ENCODE measurements at places on chromosomes 4 and X. TPM values are rescaled to one million over a fixed set of nuclear protein-coding genes. Genes with fewer than 3 reads are reported as not detected.

The RAB41 gene
- not detected for total RNA-seq

The MAPK10 gene
- 8.0 TPM for total RNA-seq

The MAGEB2 gene
- not detected for total RNA-seq

The SLC49A3 gene
- 3.9 TPM for total RNA-seq

The MAGEA9B gene
- not detected for total RNA-seq

The TCEAL6 gene
- total RNA-seq: not detected

The GPR173 gene
- total RNA-seq: 2.3 TPM

The XAGE1A gene
- not detected for total RNA-seq

The GYG2 gene
- 10.6 TPM for total RNA-seq

The H2BW2 gene
- total RNA-seq: not detected

The AFAP1 gene
- total RNA-seq: 34.9 TPM

The HDAC6 gene
- total RNA-seq: 31.3 TPM

The SHOX gene
- not detected for total RNA-seq

The APLN gene
- 0.17 TPM for total RNA-seq

The ANK2 gene
- 95.1 TPM for total RNA-seq

The FAM114A1 gene
- total RNA-seq: 270 TPM

The MYOZ2 gene
- total RNA-seq: 0.26 TPM

The GTPBP6 gene
- 36.2 TPM for total RNA-seq

The FAM184B gene
- under 0.01 TPM for total RNA-seq

The TMSB15B gene
- 1.5 TPM for total RNA-seq

The FAAH2 gene
- total RNA-seq: under 0.01 TPM

The MAGEC1 gene
- not detected for total RNA-seq

The ETDA gene
- not detected for total RNA-seq

The PAGE2B gene
- not detected for total RNA-seq

The SHISA3 gene
- total RNA-seq: 0.33 TPM

The BLTP1 gene
- 130 TPM for total RNA-seq

The INTU gene
- 9.5 TPM for total RNA-seq

The PIN4 gene
- total RNA-seq: 19.8 TPM

The KCND1 gene
- total RNA-seq: 1.3 TPM

The MTCP1 gene
- 16.0 TPM for total RNA-seq

The TAF7L gene
- total RNA-seq: 0.33 TPM

The PI4K2B gene
- 21.0 TPM for total RNA-seq

The DDX3X gene
- total RNA-seq: 216 TPM

The TMEM156 gene
- 0.26 TPM for total RNA-seq

The ASB9 gene
- not detected for total RNA-seq

The RGS12 gene
- 15.7 TPM for total RNA-seq

The ADH7 gene
- not detected for total RNA-seq

Measured in fibroblast of lung (primary cell).